ENCODE measurements at places on chromosomes 6 and 20. TPM values are rescaled to one million over a fixed set of nuclear protein-coding genes. Genes with fewer than 3 reads are reported as not detected.

DNA sequence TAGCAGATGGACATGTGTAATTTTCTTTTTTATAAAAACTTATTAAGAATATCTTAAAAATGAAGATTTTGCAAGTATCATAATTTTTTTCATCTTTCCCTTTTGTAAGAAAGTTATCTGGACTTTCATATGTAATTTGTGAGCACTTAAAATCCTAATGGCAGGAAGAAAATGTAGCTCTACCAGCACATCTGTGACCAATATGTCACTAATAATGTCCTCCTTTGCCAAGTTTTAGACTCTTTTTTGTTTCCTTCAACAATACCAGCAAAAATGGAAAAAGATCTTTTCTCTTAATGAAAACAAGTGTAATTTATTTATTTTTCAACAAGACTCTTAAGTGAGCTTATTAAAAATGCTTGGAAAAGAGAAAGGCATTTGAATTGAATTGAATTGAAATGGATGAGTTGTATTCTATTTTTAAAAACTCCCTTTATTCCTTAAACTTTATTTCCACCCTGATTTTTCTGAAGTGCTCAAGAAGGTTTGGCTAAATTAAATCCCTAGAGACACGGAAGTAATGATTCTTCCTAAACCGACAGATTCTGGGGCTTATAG lies 110.7 kb downstream of the KIF6 start:
- DNase-seq: no peak

The ETV7 gene
- total RNA-seq: 2.5 TPM

GRCh38 chr20:19710336-19711120 lies 47.5 kb upstream of the RIN2 start:
- no peak for DNase-seq

GRCh38 chr6:133590196-133590595 lies 298.7 kb upstream of the TCF21 start:
- no peak for DNase-seq

The OXT gene
- total RNA-seq: not detected

- DNase-seq: no peak
These were observed 91.8 kb downstream of the PLEKHG1 start for GRCh38 chr6:150691463-150691862.

The RAET1L gene
- total RNA-seq: not detected

DNA sequence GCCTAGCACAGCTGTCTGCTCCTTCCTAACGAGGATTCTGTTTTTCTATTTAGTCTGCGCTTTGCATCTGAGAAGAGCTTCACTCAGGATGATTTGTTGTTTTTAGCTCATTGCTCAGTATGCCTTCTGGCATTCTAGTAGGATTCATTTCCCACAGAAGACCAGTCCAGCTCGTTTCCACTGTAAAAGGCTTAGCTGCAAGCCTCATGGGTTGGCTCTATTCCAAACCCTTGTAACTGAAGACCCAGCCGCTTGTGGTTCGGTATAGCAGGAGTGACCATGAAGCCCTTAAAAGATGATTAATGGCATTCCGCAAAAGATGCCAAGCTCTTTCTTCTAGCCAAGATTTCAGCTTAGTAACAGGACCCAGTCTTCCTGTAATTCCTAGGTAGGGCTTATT lies 7.2 kb downstream of the ADGRF1 start:
- no peak for DNase-seq

DNA sequence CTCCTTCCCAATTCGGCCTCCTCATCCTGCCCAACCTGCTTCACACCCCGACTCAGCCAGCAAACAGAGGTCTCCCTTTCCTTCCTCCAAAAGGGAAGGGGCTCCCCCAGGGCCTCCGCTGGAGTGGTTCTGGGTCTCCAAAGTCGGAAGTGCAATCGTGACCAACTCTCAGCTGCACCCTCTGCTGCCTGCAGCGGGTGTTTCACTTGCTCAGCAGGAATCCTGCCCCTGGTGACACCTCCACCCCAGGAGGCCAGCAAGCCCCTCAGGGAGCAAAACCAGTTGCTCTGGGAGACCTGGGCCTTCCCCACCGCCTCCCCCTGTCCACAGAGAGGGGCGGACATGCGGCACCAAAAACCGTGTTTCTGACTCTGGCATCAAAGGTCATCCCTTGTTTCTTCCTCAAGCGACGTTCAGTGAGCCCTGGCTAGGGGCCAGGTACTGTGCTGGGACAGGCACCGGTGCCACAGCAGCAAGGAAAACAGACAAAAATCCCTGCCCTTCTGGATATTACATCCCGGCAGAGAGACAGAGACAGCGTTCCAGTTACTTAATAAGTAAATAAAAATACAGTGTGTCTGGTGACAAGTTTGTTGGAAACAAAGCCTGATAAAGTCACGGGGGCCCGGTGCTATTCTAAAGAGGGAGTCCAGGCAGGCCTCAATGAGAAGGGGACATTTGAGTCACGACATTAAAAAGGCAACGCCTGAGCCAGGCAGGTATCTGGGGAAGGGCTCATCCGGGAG lies 219.0 kb downstream of the BMP7 start:
- no peak for DNase-seq

DNA sequence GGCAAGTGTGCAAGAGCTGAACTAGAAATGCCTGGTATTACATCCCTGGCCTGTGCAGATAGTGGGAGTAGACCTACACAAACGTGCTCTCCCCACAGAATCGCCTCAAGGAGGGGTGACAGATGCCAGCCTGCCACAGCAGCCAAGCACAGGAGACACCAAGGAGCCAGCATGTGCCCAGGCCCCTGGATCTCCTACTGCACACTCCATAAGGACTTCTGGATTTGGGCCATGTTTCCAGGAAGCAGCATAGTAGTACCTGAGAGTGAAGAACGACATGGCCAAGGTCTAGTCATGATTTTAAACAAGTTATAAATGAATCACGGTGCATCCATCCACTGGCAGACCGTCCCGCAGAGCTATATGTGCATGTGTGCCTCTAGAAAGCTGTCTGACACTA lies 232.2 kb downstream of the SYNDIG1 start:
- DNase-seq: no peak

The OR11A1 gene
- not detected for total RNA-seq

The SLC12A5 gene
- total RNA-seq: 2.5 TPM

The ADAM33 gene
- total RNA-seq: 9.1 TPM

- DNase-seq: no peak
These were observed 38.2 kb downstream of the MBOAT1 start for GRCh38 chr6:20173833-20174792.

The HECA gene
- 66.8 TPM for total RNA-seq

The C20orf141 gene
- not detected for total RNA-seq

DNA sequence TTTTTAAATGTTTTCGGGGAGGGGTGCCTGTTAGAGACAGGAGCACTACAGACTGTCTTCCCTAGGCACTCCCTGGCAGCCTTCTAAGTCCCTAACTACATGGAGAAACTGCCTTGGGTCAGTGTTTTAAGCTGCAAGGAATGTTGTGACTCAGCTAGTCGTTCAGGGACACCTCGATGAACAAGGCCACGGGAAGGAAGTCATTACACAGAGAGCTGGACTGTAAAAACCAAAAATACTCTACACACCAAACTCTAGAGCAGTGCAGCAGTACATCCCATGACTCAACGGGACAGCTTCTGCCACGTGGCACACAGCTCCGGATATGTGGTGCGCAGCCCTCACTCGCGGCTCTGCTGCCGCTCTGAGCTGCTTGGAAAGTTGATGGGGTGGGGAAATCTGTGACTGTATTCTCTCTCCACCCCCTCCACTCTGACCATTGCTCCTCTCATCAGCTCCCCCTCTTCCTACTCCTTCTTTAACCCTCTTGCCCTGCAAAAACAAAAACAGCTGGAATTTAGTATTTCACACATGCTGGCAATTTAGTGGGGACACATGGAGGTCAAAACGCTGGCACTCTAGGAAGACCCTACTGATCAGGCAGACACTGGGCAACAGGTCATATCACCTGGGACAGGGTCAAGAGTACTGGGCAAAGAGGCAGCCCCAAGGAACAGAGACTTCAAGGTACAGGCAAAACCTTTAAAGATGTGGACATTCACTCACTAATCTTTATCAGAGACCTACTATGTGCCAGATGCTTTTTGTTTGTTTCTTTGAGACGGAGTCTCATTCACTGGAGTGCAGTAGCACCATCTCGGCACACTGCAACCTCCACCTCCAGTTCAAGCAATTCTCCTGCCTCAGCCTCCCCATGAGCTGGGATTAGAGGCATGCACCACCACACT lies 10.9 kb upstream of the LPIN3 start:
- peak; percentile 90 for DNase-seq

DNA sequence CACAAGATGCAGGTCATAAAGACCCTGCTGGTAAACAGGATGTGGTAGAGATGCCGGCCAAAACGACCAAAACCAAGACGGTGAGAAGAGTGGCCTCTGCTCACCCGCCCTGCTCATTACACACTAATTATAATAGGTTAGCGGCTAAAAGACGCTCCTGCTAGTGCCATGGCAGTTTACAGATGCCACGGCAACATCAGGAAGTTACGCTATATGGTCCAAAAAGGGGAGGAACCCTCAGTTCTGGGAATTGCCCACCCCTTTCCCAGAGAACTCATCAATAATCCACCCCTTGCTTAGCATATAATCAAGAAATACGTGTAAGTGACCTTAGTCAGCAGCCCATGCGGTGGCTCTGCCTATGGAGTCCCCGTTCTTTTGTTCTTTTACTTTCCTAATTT lies 17.6 kb downstream of the BHLHE23 start:
- no peak for DNase-seq

DNA sequence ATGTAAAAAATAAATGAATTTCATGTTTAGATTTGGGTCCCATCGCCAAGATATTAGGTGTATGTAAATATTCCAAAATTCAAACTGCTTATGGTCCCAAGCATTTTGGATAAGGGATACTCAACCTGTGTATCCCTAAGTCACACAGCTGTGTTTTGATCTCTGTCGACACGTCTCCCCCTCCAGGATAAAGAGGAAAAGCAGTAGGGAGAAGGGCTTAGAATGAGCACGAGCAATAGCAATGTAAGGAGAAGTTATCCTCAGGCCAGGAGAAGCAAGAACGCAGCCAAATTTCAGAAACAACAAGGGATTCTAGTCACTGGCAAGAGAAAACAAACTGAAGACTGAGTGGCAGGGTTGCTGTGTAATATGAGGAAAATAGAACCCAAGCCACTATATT lies 181.2 kb downstream of the AIG1 start:
- DNase-seq: no peak

The GPX5 gene
- not detected for total RNA-seq

The SLC24A3 gene
- total RNA-seq: 1.5 TPM

GRCh38 chr6:44002067-44002592 lies 125.1 kb downstream of the MRPL14 start:
- DNase-seq: peak; percentile 78

DNA sequence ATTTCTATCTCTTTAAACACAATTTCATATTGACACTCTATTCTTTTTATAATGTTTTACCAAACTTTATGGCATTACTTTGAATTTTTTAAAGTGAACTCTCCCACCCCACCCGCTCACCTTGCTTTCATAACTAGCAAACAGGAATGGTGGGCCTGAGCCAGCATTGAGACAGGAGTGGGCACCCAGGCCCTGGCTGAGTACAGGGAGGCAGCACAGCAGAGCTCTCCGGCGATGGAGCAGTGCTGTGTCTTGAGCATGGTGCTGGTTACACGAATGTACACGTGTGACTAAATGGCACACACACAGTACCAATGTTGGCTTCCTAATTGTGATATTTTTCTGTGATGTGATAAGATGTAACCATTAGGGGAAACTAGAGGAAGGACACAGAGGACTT lies 4.5 kb downstream of the CST11 start:
- DNase-seq: peak; percentile 63

The OOEP gene
- total RNA-seq: not detected

The ANGPT4 gene
- not detected for total RNA-seq

DNA sequence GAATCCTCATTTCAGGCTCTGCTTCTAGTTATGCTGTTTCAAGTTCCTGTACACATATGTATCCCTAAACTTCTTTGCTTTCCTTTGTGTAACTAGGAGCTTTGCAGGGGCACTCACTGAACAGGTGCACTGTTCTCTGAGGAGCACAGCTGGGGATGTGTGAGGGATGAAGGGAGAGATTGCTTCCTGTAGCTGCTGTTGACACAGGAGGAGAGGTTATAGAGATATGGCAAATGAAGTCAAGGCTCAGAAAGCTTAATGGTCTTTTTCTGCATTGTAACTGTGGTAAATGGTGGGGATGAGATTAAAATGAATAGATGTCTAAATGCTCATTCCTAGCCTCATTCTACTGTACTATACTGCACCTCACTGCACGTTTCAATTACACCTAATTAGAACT lies 454.3 kb downstream of the BTBD3 start:
- DNase-seq: no peak

DNA sequence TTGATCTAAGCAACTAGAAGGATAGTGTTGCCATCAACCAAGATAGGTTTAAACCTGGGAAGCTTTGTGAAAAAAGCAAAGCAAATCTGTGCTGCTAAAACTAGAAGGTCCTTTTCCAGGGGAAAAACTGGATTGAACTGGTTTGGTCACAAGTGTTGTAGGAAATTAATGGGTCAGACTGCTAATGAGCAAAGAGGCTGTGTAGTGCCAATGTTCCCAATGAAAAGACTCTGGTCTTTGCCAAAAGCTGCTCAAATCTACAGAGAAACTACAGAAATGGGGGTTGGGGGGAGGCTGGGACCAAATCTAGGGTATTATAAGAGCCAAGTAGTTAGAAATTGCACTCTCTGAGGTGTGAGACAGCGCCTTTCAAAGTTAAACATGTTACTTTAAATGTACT lies 85.0 kb downstream of the PLCG1 start:
- DNase-seq: no peak
